Activated CD4-positive, alpha-beta T cell treated with anti-CD3 and anti-CD28 coated beads, Interleukin-2, amount 50 U/mL, for 48 hours (primary cell): ENCODE measurements at places on chromosomes 3 and 15.

DNA sequence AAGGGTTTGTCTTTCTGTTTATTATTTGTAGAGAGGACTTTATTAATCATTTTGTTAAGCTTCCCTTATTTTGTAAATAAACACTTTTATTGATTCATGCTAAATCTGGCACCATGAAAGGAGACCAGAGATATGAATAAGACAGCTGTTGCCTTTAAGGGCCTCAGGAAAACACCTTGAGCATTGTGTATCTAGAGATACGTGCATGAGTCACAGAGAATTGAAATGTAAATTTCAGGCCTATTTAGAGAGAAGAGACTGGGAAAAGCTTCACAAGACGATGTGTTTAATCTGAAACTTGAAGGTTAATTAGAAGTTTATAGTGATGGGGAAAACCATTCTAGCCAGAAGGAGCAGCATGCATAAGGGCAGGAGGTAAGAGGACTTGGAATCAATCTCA, 28.6 kb upstream of the UTS2B start:
- DNase-seq: no peak

DNA sequence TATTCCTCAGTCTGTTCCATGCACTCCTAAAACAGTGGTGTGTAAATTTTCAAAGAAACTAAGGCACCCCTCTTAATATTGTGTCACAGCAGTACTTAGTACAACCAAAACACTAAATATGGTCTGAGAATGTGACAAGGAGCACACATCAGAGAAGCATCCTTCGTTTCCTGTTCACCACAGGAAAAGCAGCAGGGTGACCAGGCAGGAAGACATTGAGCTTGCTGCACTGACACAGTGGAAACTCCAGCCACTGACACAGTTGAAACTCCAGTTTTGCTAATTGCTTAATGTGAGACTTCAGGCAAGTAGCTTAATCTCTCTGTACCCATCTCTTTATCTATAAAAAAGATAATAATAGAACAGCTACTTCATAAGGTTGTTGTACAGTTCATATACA, 353.0 kb upstream of the RORA start:
- no peak for DNase-seq

DNA sequence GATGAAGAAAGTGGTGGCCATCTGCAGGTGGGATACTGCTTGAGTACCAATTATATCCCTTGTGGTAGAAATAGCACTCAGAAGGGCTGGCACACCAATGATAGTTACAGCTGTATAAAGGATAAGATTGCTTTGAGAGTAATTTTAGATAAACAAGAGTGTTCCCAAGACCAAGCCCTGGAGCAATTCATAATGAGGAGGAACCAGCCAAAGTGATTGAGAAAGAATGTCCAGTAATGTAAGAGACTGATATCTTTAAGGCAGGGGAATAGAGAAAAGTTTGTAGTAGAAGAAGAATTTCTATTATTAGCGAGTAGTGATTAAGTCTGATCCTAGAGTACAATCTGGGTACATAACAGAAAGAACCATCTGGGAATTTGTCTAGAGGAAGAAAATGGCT, 945.1 kb downstream of the OTOL1 start:
- no peak for DNase-seq

DNA sequence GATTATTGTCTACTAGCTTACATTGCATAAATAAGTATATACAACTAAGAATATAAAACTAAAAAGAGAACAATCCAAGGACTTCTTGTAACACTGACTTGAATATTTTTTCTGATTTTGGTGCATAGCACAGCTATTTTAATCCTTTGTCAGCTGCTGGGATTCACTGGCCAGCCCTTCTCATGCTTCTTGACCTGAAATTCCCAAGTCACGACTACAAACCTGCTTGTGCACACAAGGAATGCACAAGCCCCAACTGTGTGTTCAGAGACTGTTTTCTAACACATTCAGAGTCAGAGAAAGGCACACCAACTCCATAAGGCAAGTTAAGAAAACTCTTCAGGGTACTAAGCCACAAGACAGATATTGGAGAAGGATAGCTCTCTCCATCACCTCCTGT, 80.9 kb downstream of the TNIK start:
- no peak for DNase-seq
